ENCODE measurements at places on chromosomes 12 and 14.

DNA sequence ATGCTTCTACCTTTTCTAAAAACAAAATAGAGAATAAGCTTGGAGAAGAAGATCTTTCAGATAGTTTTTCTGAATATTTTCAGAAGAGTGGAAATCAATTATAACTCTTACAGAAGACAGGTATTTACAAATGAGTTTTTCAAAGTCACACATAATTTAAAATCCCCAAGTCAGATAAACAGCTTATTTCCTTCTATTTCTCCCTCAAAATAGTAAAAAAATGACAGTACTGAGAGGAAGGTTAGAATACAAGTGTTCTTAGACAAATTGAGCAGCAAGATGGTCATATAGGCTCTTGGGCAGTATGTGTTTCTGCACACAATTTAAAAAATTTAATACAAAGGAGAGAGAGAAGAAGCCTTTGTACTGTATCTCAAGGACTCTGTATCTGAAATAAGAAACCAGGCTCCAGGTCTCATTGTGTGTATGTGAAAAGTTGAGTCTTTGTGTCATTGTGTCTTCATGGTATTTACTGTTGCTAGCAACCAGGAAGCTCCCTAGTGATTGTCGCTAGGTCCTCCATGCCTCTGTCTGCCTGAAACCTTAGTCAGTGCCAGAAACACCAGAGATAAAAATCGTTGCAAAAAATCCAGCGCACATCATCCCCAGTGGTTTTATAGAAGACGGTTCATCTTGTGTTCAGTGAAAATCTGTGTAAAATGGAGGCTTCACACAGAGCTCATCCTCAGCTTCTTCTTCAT is 12.9 kb upstream of the TUBA1A start:
- DNase-seq = peak; percentile 55

DNA sequence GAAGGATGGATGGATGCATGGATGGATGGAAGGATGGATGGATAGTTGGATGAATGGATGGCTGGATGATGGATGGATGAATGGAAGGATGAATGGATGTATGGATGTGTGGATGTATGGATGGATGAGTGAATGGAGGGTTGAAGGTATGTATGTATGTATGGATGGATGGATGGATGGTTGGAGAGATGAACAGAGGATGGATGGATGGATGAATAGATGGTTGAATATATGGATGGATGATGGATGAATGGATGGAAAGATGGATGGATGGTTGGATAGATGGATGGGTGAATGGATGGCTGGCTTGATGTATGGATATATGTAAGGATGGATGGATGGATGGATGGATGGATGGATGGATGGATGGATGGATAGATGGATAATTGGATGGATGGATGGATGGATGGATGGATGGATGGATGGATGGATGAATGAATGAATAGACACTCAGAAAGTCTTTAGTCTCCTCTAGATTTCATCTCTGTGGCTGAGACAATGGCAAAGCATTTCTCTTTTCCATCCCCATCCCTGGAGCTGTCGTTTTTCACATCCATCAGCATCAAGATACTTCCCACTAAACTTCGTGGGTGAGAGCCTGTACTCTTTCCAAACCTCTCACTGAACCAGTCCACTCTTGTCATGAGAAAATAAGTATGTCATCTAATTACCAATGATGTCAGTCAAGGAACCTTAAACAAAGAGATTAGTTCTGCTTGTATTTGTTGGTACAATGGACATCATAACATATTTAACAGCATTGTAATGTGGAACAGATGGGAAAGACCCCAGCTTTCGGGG is 74.8 kb upstream of the CLMN start:
- DNase-seq = no peak

- DNase-seq = no peak
Observed at GRCh38 chr12:111942557-111942956, 70.4 kb downstream of the TMEM116 start.

DNA sequence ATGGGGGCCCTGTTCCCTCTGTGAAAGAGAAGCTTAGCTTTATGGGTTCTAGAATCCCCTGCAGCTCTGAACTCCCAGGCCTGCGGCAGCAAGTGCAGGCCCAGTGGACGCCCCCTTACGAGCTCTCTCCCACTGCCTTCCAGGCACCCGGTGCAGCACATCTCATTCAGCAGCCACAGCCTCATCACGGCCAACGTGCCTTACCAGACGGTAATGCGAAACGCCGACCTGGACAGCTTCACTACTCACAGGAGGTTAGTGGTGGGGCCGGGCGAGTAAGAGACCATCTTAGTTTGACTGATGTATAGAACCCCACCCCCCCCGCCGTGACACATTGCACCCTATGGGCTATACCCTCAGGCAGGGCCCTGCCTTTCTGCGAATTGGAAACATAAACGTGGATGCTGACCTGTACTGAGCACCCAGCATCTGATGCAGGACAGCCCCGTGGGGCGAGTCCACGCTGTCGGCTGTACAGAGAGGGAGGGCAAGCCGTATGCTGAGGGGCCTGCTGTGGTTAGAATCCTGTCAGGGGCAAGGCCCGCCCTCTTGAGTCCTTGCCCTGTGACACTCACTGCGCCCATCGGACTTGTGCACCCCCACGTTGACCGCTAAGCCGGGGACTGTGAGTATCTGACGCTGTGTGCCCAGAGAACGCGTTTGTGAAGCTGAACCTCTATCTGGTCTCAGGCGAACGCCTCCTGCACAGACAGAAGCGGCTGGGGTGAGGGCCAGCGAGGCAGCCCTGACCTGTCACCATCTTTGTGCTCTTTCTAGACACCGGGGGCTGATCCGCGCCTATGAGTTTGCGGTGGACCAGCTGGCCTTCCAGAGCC is 71.7 kb downstream of the TESC start:
- DNase-seq = no peak

- no peak for DNase-seq
Observed at GRCh38 chr12:94112121-94112520, 36.3 kb upstream of the PLXNC1 start.

GRCh38 chr12:93777254-93777653 is 100.1 kb downstream of the CRADD start:
- DNase-seq = peak; percentile 44

DNA sequence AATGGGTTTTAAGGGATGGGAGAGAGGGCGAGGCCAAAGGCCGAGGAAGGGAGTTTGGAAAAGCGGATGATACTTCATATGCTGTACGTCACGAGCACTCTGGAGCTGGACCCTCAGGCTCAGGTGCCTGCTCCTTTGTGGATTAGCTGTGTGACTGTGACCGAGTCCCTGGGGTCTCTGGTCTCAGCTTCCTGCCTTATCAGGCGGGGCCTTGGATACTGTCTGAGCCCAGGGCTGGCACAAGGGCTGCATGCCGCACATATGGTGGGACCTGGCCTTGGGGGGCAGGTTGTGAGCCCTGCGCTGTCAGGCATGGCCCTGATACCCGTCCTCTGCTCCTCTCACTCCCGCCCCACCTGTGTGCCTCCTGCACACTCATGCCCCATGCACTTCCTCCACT is 95.3 kb downstream of the ADGRD1 start:
- DNase-seq = no peak

DNA sequence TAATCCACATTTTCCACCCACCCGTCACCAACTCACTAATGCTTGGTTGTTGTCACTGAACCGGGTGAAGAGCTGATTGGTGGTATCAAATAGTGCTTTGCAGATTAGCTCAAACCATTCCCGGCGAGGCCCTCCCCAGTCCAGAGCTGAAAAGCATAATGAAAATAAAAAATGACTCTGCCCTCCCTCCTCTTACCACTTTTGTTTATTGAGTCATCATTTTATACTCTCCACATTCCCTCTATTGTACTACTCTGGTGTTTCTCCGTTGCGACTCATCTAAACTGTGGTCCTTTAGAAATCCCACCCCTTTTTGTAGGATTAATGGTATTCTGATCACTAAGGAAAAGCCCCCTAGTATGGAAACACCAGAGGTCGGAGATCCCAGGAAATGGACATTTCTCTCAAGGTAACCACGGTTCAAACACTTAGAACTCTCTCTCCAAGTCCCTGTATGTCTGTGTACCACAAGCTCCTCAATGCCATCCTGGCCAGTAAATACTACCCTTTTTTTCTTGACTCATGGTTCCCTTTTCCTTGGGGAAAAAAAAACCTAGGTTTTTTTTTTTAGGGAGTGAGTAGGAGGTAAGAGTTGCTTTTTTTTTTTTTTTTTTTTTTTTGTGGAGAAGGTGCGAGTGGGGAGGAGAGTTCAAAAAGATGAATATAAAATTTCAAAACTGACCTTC is 42.0 kb downstream of the AREL1 start:
- no peak for DNase-seq

GRCh38 chr12:97555547-97556187 is 93.1 kb downstream of the RMST start:
- DNase-seq = no peak

DNA sequence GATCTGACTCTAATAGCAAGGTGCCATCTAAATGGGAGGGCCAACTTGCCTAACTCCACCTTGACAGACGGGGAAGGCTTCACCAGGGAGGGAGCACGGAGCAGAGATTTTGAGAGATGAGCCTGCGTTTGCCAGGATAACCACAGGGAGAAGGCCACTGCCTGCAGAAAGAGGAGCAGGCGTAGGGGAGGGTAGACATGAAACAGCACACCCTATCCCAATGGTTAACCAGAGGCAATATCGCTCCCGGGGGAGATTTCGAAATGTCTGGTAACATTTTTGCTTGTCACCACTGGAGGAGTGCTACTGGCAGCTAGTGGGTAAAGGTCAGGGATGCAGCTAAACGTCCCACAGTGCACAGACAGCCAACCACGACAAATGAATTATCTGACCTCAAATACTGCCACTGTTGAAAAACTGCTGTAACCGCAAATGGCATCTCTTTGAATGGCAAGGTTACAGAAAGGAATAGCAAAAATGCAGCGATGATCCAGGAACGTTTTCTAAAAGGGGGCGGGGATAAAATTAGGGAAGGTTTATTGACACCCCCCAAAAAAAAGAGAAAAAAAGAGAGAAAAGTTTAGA is 126.0 kb upstream of the ATF7IP start:
- DNase-seq = peak; percentile 55

GRCh38 chr12:20800160-20800559 is 10.3 kb upstream of the SLCO1B3 start:
- DNase-seq = no peak

- no peak for DNase-seq
Observed at GRCh38 chr14:100168506-100168905, 9.1 kb upstream of the DEGS2 start.

DNA sequence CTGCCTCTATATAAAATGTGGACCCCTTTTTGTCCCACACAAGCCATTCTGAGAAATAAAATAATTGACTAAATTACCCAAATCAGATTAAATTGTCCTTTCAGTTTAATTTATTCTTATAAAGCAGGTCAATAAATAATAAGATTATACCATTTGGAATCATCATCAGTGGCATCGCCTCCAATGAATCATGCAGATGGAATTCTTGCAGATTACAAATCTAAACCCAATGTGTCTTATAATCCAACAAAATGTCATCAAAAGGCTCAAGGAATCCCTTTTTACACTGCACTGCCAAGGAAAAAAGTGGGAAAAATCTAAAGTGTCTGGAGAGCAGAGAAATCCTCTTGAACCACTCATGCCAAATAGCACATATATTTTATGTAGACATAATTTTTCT is 138.2 kb upstream of the TSPAN8 start:
- DNase-seq = no peak

DNA sequence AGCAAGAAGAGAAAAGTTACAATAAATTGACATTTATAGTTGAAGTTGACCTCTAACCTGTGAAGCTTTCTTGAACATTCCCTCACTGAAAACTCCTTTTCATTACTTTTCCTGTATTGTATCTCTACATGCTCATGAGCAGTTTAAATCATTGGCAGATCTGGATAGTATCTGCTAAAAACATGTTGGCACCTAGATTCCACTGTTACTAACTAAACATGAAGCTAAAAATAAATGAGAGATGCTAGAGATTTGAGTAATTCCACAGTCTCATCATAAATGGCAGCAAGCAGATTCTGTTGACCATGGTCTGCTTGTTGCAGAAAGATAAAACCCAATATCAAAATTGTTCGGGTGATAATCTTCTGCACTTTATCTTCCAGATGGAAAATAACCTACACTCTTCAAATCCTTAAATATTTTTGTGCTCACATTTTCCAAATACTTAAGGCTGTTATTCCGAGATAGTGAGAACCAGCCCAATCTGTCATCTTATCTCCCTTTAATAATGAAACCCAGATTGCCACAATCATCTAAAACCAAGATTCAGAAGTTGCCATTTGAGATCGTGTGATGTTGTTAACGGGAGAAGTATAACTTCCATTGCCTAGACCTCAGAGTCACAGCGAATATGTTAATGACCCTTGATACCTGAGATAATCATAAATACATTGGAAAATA is 171.0 kb upstream of the DAAM1 start:
- no peak for DNase-seq

DNA sequence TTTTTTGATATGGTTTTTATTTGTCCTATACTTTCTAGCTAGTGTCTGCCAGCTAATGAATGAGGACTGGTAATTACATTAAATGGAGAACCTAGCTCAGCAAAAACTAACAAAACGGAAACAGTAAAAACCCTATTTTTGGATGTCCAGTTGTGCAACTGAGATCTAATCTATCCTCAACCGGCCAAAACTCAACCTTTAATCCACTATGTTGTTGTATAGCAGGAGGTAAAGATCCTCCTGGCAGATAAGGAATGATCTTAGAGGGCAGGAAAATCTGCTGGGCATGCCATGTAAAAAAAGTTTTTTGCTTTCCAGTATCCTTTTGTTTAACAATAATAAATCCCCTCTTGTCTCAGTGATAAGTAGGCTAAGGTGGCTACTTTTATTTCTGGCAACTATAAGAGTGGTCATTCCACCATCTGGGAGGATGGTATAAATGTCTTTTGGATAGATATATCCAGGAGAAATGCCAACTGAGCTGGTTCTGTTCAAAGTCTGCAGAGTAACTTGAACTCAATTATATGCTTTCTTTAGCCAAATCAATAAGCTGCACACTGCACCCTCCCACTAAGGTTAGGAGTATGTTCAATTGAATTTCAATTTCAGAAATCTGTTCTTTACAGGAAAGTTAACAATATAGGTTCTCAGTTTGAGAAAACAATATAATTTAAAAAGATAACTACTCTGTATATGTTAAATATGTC is 40.1 kb downstream of the WASHC3 start:
- DNase-seq = no peak

- no peak for DNase-seq
Observed at GRCh38 chr12:123960029-123960735, 12.4 kb downstream of the CCDC92 start.

DNA sequence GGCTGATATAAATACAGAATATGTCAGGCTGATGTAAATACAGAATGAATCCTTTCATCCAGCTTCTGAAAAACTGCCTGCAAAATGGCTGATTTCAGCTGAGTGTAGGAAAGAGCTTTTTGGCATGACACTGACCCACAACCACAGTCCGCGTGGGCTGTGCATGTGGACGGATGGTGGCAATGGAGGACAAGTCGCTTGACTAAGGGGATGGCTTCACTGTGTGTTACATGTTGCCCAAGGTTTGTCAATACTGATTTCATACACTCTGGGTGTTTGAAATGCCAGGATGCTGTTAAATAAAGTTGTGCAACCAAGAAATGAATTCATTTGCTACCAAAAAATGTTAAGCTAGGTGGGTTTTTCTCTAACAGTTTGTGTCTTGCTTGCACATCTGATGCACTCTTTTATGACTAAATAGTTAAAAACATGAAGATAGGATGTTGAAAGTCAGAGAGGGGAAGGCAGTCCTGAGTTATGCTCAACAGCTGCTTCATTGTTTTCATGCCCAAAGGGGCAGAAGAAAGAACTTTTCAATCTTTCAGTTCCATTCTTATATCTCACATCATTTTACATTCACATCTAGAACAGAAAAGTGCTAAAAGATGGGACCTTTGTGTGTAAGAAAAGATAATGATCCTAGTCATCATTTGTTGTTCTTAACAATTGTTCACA is 36.5 kb upstream of the OVCH1 start:
- no peak for DNase-seq
